ENCODE measurements at places on chromosomes 5 and 9. TPM values are rescaled to one million over a fixed set of nuclear protein-coding genes. Genes with fewer than 3 reads are reported as not detected.

DNA sequence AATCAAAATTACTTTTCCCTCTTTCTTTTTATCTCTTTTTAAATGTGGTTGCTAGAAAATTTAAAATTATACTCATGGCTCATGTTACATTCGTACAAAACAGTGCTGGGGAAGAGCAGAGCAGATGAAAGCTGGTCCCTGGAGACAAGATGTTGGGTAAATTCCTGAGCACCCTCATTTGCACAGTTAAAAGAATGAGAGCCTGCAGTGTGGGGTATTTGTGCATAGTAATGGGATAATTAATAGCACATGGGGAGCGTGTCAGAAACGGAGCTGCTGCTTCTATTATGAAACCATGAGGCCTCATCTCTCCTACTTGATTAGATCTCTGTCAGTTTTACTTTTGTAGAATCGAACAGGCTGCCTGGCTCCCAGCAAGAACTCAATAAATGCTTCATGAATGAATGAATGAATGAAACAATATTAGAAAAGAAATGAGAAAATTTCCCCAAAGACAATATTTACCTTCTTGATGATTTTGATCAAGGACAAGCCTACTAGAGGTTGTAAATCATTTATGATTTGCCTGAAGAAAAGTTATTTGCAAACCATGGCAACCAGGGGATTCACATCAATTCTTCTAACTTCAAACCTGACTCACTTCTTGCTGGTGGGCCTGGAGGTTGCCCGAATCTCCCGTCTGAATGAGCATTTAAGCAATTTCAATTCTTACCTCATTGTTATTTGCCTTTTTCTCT is 177.2 kb upstream of the TUT7 start:
- DNase-seq: no peak

GRCh38 chr5:75948438-75948837 is 134.7 kb upstream of the SV2C start:
- no peak for DNase-seq

GRCh38 chr5:15612915-15613635 is 113.1 kb downstream of the FBXL7 start:
- DNase-seq: no peak

DNA sequence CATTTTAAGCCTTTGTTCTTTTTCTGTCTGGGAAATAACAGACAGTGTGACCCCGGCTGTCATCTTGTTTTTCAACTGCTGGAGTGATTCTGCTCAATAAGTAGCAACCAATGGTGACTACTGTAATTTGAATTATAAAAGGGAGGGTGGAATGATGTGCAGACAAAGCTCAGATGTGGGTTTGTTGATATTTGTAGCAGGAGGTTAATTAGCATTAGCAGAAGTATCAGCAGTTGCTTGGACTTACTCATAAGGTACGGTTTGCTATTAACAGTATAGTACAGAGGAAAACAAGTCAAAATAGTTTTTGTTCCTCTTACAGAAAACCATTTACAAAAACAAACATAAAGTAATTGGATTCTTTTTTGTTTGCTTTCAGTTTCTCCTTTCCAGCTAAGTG is 140.4 kb downstream of the TUSC1 start:
- DNase-seq: no peak

DNA sequence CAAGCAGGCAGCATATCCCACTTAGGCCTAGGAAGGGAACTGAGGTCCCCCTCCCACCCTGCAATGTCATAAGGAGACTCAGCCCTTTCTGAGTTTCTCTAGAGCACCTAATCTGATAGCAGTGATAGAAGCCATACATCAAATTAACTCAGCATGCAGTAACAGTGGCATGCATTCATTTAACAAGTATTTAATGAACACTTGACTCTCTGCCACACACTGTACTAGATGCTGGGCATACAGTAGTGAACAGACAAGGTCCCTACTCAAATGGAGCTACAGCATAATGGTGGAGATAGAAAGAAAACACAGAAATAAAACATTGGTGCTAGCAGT is 58.6 kb downstream of the SLC22A5 start:
- no peak for DNase-seq

DNA sequence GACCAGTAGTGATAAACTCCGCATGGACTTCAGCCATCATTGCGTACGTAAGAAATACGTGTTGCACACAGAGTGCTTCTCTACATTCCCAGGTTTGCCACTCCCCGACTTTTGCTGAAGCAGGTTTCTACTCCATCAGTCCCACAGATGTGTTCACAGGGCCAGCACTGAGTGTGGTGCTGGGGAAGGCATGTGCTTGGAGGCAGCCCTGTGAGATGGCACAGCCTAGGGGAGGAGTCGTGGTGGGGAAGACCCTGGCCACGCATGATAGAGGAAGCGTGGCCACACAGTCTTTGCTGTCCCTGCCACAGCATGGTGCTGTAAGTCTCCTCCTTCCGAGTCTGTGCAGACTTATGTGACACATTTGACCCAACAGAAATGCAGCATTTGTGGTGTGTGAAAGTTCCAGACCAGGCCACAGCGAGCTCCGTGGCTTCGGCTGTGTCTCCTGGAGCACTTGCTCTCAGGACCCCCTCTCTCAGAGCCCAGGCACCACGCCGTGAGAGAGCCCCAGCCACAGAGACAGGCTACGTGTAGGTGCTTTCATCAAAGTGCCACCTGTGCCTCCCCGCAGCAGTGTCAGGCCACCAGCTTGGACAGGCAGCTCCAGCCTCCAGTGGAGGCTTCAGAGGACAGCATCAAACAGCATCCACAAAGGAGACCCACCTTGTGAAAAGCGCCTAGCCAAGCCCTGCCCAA is 197.8 kb downstream of the AUH start:
- DNase-seq: no peak

DNA sequence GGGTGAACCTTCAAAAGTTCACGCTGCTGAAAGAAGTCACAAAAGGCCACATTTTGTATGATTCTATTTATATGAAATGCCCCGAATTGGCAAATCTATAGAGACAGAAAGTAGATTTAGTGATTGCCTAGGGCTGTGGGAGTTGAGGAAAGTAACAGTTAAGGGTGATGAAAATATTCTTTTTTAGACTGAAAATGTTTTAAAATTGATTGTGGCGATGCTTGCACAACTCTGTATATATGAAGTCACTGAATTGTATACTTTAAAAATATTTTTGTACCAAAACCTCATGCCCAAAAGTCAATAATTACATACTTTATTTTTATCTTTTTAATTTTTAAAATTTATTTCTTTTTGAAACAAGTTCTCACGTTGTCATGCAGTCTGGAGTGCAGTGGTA is 30.3 kb downstream of the HSPA4 start:
- DNase-seq: no peak

DNA sequence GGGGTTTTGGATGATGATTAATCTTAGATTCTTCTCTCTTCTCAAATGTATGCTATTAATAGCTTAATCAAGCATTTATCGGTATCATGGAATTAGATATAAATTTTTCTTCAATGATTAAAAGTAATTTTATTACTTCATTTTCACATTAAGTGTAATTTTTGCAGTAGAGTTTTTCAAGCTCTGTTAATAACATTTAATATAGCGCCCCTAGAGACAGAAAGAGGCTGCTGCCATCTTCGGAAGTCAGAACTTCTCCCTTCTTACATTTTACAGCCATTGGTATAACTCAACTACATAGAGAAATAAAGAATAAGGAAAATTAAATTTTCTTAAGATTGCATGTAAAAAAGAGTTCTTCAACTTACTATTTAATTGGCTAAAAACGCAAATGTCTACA is 540.3 kb downstream of the GABRG2 start:
- DNase-seq: no peak

- no peak for DNase-seq
These were observed 40.7 kb downstream of the WDR36 start for GRCh38 chr5:111132731-111133435.

CPLANE1 gene
- total RNA-seq: 20.2 TPM

DPP7 gene
- 199 TPM for total RNA-seq

PCDHGB3 gene
- 3.0 TPM for total RNA-seq

FBN2 gene
- 3.5 TPM for total RNA-seq

SLC6A3 gene
- total RNA-seq: 0.23 TPM

CEP72 gene
- total RNA-seq: 26.7 TPM

All from mucosa of gallbladder (tissue), 1 donor.